ENCODE measurements at places on chromosomes 2 and 18.

DNA sequence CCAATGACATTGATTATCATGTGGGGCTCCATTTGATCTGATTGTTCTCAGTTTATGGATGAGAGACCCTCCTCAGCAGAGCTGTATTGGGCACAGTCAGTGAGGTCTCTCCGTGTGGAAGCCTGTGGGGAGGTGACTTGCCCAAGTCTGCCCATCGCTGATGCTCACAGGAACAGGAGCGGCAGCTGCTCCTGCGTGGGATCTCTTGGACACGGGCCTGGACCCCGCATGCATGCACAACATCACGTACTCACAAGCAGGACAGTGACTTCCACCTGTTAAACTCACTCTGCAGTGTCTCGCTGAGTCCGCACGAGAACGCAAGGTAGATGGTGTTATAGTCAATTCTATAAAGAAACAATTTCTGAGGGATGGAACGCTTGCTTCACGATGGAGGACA lies 55.0 kb downstream of the KCNF1 start:
- no peak for DNase-seq

DNA sequence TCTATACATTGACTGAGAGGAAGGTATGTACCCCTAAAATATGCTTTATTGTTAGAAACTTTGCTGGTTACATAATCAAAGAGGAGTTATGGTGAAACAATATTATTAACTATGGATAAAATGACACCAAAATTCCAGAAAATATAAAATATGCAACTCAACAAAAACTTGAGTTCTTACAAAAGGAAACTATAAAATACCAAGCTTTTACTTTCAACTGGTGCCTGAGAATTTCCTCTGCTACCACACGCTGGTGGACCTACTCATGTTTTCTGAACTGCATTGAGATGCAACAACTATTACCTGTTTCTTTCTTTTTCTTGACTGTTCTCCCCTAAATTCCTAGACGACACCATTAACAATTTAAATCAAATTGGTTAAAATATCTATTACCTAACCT lies 8.2 kb upstream of the NFE2L2 start:
- no peak for DNase-seq

GRCh38 chr2:113281910-113282746 lies 3.4 kb upstream of the PAX8 start:
- no peak for DNase-seq

GRCh38 chr2:239236808-239237205 lies 164.0 kb downstream of the HDAC4 start:
- no peak for DNase-seq

DNA sequence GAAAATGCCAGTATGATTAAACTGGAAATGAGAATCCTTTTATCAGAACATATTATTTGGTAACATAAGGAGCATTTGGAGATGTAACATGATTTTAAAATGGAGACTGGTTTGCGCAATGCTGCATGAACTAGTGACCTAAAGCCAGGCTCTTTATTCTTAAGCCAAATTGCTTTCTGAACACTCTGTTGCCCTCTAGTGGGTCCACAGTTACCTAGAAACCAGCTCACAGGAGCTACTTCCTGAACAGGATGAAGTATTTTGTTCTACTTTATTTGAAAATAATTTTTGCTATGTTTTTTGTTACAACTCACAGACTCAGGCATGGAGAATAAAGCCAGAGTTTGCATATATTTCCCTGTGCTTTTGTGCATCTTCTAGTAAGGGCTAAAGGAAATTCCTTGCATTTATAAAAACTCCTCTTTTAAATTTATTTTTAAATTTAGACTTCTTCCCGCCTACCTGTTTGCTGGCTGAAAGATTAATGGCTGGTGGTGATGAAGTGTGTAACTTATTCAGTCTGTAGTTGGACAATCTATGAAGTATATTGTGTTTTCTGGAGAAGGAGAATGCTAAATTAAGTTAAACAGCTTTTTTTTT lies 146.7 kb downstream of the PARD3B start:
- DNase-seq, result no peak

- DNase-seq, result no peak
Measured at GRCh38 chr2:195594919-195595694, 61.9 kb upstream of the SLC39A10 start.

DNA sequence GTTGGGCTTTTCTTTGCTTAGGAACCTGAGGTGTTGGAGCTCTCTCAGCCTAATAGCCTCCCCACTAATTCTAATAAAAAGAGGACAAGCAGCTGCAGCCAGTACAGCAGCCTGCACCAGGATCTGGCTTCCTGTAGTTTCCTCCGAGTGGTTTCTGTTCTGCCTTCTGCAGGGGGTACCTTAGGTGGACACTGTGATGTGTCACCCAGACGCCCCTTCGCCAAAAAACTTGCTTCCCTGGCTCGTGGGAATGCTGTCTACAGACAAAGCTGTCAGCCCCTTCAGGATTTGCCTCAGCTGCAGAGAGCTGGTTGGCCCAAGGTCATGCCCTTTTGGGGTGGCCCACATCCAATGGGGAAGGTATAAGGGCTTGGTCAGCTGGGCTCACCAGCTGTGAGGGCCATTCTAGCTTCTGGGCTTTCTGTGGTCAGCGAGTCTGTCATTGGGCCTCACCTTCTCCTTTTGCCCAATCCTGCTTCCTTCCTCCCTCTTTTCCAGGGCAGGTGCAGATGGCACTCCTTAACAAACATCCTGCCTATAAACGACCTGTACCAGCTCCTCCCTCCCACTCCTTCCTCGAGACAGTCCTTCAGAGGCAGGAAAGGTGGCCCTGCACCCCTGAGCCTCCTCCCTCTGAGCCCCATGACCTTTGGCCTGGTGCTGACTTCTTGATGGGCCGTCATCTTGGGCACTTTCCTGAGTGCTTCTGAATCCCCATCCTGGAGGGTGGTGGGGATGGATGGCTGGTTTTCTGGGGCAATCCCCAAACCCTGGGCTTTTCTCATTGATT lies 44.0 kb upstream of the ROCK2 start:
- no peak for DNase-seq

DNA sequence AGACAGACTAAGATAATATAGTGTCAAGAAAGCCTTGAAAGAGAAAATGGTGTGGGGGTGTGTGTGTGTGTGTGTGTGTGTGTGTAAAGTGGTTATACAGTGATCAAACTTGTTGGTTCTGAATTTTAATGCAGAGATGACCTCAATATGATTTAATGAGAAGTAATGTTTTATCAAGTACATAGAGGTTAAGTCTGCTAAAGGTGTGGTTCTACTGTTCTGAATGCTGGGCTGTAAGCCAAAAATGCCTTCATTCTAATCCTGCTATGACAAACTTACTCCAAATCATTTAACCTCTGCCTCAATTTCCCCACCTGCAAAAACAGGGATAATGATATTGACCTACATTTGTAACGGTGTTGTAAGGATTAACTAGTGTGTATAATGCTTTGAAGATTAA lies 87.9 kb downstream of the WDPCP start:
- DNase-seq, result no peak

DNA sequence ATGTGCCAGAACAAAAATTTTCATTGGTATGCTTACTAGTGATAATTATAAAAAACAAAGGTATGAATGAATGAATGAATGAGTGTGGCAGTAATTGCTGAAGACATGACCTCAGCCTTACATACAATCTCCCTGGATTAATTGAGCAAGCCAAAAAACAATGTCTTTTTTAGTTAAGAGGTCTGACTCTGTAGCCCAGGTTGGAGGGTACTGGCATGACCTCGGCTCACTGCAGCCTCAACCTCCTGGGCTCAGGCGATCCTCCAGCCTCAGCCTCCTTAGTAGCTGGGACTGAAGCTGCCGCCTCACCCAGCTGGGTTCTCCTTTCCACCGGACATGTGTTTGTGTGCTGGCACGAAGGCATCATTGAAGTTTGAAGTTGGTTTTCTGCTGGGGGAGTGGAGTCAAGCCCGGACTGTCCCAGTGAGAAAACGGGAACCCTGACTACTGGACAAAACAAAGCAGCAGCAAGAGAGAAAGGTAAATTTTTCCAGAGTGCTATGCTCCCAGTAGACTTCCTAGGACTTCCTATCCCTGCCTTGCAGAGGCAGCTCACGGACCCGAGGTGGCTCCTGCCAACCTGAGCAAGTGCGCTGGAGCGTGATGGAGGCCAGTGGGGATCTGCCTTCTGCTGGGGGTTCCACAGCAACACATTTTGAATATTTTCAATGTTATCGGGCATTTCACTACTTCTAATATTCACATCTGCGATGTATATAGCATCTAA lies 6.4 kb upstream of the IMP4 start:
- DNase-seq, result no peak

GRCh38 chr18:8625461-8626092 lies 16.3 kb downstream of the RAB12 start:
- no peak for DNase-seq

DNA sequence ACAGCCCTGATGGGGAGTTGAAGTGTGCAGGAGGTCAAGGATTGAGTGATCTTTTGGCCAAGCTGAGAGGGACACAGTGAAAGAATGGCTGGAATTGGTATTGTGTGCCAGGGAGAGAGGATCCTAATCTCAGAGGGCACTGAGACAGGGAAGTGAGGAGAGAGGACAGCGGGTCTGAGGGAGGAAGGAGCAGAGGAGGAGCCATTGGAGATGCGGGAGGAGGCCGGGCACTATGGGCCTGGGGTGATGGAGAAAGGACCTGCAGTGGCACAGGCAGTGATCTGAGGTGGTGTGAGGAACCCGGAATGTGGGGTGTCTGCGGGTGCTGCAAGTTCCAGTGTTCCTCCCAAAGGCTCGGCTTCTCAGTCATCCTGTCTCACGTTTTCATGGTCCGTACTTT lies 26.8 kb downstream of the RNF144A start:
- no peak for DNase-seq

- DNase-seq, result no peak
Measured at GRCh38 chr2:197031803-197032202, 105.3 kb upstream of the PGAP1 start.

DNA sequence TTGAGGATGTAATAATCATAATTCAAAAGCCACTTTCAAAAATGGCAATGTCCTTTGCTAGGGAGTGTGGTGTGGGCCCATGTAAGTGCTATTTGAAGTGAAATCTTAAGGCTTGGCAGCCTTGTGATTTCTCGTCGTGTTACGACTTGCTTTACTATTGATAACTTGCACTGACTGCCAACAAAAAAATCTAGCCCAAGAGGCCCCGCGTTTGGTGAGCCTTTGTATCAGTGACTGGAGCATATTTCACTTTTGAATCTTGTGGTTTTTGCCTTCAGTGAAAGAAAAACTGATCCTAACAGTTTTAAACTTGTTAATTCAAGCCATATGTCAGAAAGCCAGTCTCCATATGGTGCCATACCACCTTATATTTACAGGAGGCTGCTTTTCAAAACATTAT lies 248.0 kb downstream of the TMEM182 start:
- DNase-seq, result no peak

- no peak for DNase-seq
Measured at GRCh38 chr2:235674812-235675211, 181.0 kb downstream of the AGAP1 start.

- DNase-seq, result no peak
Measured at GRCh38 chr2:239392072-239392357, 8.8 kb downstream of the HDAC4 start.
